CD4-positive, CD25-positive, alpha-beta regulatory T cell (primary cell): ENCODE measurements at places on chromosomes 3 and 15. TPM values are rescaled to one million over a fixed set of nuclear protein-coding genes. Genes with fewer than 3 reads are reported as not detected.

GRCh38 chr3:149421764-149422163, 44.3 kb upstream of the TM4SF1 start:
- DNase-seq: no peak

DNA sequence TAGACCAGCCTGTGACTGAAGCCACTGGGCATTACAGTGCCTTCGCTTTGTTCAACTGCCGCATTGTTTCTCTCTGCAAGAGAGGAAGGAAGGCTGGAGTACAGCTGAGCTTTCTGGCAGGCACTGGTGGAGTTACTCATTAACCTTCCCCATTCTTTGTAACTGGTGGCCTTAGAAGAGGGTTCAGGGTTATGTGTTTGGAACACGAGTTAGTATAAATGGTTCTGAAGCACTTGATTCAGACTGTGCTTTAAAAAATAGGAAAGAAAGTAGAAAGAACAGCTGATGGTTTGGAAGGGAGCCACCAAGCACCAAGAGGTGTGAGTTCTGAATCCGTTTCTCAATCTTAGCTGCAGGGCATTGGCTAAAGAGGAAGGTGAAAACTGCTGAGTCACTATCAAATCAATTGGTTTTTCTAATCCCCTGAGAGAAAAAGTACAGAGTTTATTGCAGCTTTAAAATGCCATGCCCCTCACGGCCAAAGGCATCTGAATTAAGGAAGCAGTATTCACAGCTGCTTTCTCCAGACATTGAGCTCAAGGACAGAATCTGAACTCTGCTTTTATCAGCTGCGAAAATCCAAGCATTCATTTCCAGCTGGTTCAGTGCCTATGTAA, 3.6 kb downstream of the HGD start:
- peak; percentile 17 for DNase-seq

GRCh38 chr15:72912996-72913395, 129.4 kb upstream of the ADPGK start:
- no peak for DNase-seq

WDR93 gene
- total RNA-seq: not detected

DNA sequence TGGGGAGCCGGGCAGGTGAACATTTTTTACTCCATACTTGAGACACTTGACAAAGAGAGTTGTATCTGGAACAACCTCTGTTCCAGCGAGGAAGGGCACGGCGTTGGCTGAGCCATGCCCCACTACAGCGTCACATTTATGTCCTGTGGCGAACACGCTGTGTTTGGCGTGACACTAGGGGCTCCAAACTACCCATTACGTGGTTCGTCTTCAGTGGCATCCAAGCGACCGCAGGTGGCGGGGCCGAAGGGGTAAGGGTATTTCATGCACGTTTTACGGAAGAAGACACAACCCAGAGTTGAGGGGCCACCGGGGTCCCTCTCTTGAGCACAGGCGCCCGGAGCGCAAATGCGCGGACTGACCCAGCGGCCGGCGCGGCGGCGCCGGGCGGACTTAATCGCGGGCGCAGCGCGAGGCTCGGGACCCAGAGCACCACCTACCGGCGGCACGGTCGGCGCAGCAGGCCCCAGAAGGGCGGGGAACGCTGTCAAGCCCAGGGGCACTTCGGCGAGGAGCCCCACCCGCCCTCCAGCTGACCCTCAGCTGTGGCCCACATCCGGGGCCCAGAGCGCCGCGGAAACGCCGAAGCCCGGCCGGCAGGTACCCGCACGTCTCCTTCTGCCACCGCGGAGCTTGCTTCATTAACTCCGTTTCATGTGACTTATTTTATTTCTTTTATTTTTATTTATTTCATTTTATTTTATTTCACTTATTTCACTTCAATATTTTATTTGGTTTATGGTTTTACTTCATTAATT, 36.4 kb upstream of the TRIM71 start:
- peak; percentile 28 for DNase-seq

- no peak for DNase-seq
These were observed 7.0 kb downstream of the FILIP1L start for GRCh38 chr3:100107221-100107814.

- no peak for DNase-seq
These were observed 39.7 kb downstream of the DNAAF4 start for GRCh38 chr15:55468321-55468720.

- no peak for DNase-seq
These were observed 9.0 kb upstream of the PIK3R4 start for GRCh38 chr3:130755666-130756065.

DNA sequence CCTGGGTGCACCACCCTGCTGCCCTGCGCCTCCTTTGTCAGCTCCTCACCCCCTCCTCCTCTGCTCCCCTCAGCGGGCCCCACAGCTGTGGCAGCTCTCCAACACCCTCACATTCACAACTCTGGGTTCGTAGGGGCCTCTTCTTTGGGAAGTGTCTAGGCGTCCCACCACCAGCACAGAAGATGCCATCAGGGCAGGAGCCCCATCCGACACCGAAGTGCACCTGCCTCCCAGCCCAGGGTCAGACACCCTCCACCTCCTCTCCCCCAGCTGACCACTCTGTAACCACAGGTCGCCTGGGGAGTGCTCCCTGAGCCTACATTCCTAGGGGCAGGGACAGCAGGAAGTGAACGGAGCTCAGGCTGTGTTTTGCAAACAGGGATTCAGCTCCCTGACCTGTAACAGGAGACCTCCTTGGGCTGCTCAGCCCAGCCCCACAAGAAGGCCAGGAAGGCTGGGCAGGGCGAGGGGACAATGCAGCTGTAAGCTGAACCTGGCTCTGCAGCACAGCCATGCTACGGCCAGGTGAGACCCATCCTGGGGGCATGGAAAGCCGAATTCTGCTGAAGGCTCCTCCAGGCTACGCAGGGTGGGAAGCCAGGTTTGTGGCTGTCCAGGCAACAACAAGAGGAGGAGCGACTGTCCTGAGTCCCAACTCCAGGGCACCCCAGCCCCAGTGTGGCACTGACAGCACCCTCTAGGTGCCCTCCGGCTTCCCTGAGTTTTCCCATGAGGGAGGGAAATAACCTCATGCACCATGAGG, 269.0 kb downstream of the GOLGA6L6 start:
- no peak for DNase-seq

- DNase-seq: no peak
These were observed 265.5 kb downstream of the ADAMTSL3 start for GRCh38 chr15:83919319-83919830.

BTLA gene
- 7.1 TPM for total RNA-seq

FAM43A gene
- 4.8 TPM for total RNA-seq

DNA sequence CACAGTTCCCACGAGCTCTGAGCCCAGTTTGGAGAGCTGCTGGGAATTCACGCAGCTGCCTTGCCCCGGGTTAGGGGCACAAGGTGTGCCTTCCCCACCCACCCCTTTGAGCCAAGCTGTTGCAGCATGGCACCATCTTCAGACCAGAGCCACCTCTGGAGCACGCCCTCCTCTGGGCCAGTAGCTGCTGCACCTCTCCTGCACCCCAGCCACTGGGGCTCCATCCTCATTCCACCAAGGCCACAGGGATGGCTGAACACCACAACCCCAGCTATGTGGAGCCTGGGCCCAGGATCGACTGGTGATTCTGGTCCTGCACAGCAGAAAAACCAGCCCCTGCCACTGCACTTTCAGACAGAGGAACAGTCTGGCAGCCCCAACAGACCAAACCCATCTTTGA, 25.7 kb downstream of the TUBGCP5 start:
- no peak for DNase-seq

RGMA gene
- total RNA-seq: 0.49 TPM

RBPMS2 gene
- total RNA-seq: 0.37 TPM
